Midbrain (tissue), 1 donor: ENCODE measurements at places on chromosomes 2 and 18.

GRCh38 chr2:177392373-177393202 lies at the start of gene AGPS:
TSS of gene AGPS (plus strand) at chr2:177392773. CDS start at chr2:177392790, 17 bp downstream.
- DNase-seq: peak; percentile 82

DNA sequence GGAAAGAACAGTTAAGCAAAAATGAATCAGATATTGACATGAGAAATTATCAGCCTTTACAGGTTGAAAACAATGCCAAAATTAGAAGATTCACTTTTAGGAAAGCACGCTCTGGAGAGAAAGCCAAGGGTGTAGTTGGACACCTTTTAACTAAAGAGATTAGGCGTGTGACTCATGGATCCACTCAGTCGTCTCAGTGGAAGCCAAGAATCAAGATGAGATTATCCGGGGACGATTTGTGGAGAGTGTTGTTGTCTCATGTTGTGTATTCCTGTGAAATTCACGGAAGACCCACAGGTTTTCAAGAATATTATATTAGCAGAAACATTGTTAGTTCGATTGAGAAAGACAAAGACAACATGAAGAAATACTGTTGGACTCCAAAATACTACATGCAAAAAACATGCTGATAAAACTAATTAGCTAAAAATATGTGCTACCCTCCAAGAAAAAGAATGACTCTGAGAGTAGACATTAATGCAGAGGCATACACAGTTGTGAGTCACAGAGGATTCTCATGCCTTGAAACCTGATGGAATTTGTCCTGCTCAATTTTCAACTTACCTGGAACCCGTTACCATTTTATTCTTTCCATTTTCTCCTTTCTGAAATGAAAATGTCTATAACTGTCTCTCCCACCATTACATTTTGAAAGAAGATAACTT lies 192.1 kb upstream of the RND3 start:
- DNase-seq: no peak

DNA sequence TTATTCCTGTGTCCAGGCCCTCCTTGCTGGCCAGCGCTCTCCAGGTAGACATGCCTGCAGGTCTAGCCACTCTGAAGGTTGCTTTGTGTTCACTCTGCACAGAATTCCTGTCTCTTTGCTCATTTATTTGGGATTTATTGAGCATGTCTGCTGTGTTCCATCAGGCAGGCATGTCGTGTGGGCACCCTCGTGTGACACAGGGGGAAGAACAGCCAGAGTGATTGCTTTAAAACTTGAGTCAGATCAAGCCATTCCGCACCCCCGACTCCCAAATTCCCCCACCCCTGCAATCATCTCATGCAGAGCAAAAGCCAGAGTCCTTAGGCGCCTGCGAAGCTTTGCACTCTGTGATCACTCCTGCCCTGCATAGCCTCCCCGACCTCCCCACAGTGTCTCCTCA lies 44.7 kb upstream of the SIX2 start:
- no peak for DNase-seq

- no peak for DNase-seq
Measured at GRCh38 chr2:72037261-72037666, 110.4 kb downstream of the CYP26B1 start.

DNA sequence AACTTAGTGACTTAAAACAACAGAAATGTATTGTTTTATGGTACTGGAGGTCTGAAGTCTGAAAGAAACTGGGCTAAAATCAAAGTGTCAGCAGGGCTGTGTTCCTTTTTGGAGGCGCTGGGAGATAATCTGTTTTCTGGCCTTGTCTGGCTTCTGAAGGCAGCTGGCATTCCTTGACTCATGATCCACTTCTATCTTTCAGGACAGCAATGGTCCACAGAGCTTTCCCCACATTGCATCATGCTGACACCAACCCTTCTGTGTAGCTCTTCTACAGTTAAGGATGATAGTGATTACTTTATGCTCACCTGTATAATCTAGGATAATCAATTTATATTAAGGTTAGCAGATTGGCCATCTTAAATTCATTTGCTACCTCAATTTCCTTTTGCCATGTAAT lies 392.1 kb downstream of the TDRD15 start:
- no peak for DNase-seq

GRCh38 chr2:85434696-85435095 lies 16.2 kb downstream of the SH2D6 start:
- DNase-seq: no peak

DNA sequence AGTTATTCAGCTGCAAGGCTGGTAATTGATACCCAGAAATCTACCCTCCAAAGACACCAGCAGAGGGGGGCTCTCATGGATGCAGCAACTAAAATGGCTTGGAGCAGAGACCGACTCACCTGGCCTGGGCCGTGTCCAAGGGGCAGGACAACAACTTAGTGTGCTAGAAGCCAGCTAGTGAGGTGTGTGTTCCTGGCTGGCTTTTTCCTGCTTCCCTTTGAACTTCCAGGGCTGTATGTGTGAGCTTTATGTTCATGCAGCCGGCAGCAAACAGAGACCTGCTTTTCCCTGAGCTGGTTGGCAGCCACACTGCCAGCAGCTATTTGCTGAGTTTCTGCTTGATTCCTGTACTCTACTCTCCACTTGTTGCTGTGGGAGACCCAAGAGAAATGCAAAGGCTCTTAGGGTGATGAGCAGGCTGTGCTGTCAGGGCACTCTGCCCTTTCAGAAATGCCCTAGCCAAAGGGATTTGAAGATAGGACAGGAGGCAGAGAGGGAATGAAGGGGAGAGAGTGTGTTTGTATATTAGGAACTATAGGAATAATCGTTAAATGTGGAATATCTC lies 23.7 kb upstream of the GRP start:
- no peak for DNase-seq

GRCh38 chr18:45061359-45061758 lies 380.7 kb downstream of the SETBP1 start:
- DNase-seq: no peak

DNA sequence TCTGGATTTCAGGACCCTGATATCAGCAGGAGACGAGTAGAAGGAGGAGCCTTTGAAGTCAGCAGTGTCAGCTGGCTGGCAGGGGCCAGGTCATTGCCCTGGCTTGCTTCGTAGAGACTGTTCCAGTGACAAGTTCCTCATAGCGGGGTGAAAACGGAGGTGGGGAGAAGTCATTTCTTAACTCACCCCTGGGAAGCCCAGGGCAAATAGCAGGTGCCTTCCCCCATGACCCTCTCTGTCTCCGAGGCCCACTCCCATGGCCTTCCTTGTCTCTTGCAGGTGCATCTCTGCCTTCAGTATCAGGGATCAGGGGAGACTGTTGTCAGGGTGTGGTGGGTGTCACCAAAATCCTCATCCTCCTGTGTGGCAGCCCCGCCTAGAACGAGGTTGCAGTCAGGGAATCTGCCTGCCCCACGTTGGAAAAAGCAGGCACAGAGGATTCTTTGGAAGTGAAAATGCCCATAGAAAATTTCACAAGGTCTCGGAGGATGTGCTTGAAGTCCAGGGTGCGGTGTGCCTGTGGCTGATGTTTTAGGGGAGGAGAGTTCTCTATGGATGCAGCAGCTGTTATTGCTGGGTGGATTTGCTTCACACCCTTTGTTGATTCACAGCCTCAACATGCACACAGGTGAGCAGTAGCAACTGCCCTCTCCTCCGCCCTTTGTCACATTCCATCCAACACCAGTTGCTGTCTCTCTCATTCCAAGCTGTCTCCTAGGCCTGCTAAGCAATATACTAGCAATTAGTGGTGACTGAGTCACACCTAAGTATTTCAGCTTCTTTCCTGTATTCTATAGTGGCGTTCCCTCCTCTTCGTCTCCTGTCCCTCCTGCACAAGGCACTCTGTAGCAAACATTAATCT lies 142.6 kb upstream of the FHL2 start:
- no peak for DNase-seq

- no peak for DNase-seq
Measured at GRCh38 chr2:81304154-81304830, 999.7 kb upstream of the LRRTM1 start.

GRCh38 chr2:64624108-64624610 lies 29.6 kb downstream of the SERTAD2 start:
- no peak for DNase-seq

GRCh38 chr2:133072837-133073694 lies 403.1 kb upstream of the LYPD1 start:
- DNase-seq: no peak

GRCh38 chr2:10584242-10584753 lies 105.5 kb downstream of the NOL10 start:
- no peak for DNase-seq

GRCh38 chr2:144522897-144523595 lies 3.1 kb upstream of the ZEB2 start:
- no peak for DNase-seq

DNA sequence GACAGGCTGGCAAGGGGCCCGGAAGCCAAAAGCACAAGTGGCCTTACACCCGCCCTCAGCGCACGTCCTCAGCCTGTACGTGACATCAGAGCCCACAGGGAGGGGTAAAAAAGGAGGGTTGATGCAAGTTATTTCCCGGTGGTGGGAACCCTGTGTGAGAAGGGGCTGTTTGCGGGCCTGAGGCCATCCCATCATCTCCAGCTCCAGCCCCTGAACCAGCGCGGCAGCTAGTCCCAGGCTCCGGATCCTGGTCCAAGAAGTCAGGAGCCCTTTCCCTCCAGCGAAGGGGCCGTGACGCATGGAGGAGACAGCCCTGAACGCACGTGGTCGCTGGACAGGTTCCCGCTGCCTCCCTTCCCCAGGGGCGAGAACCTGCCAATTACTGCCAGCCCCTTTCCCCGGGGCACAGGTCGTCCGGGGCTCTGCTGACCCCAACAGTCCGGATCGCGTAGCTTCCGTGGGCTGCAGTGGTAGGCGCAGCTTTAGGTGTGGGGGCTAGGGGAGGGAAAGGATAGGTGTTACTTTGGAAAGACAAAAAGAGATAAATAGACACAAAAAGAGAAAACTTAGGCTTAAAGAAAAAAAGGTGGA lies 1.3 kb upstream of the LRP2 start:
- peak; percentile 29 for DNase-seq

- DNase-seq: no peak
Measured at GRCh38 chr2:237790353-237790752, 8.2 kb upstream of the RBM44 start.

GRCh38 chr2:24011250-24012104 lies 1.6 kb downstream of the MFSD2B start:
- no peak for DNase-seq

GRCh38 chr18:67386032-67386431 lies 130.5 kb downstream of the DSEL start:
- DNase-seq: no peak
